ENCODE measurements at places on chromosomes 11 and 22.

- peak; percentile 29 for DNase-seq
Observed at GRCh38 chr11:72815110-72815618, 953 bp downstream of the ATG16L2 start.

GRCh38 chr11:103862802-103863174 is 173.7 kb upstream of the DDI1 start:
- DNase-seq, result no peak

DNA sequence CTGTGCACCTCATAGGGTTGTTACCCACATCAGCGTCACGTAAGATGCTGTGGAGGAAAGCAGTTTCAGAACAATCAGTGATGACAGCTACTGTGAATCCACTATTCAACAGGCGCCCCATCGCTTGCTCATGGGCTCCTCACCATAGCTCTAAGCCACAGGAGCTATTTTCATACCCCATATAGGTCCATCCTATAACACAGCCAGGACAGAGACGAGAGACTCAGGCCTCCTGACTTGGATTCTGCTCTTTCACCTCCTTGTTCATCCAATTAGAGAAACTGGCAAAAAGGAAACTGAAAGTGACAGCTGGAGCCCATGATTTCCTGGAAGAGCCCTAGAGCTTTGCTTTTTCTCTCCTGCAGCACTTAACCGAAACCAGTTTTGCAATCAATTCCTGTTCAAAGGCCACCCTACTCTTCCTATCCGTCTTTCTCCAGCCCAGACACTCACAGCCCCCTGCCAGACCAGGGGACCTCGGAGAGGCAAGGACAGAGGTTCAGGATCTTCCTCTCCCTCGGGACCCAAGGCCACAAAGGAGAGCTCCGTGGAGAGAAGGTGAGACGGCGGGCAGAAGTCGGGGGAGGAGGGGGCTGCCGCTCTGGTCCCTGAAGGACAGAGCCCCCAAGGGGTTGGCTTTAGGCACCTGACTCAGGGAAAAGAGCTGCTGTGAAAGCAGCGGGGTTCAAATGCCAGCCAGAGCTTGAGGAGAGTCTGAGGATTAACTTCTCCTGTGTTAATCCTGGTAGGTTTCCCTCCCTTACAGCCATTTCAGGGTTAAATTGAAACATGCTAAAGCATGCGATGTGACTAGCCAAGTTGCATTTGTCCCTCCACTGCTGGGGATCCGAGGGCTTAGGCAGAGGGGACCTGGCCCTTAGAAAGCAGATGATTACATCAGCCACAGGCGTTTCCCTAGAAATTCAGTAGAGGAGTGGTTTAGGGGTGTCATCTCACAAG is at the start of gene APOL6:
Gene APOL6 (plus strand): TSS at position 381 of the 960 bp plus-strand sequence. CDS start 7,980 bp downstream, outside the sequence.
- DNase-seq, result peak; percentile 55

- peak; percentile 43 for DNase-seq
Observed at GRCh38 chr22:28600546-28601143, 79.0 kb downstream of the TTC28 start.

DNA sequence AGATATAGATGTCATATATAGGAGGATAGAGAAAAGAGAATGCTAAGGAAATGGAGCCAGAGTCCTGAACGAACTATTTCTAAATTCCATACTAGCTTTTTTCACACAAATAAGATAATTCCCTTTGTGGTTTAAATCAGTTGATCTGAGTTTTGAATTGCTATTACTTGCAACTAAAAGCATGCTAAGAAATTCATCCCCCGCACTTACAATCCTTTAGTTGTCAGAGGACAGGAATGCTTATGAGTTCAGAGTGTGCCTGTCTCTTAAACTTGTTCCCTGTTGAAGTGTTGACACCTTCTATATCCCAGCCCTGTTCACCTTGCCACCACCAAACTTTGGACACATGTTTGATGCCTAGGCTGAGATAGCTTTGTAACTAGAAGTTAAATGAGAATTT is 406.2 kb downstream of the METTL15 start:
- peak; percentile 71 for DNase-seq

- no peak for DNase-seq
Observed at GRCh38 chr11:96136613-96137298, 206.2 kb downstream of the MAML2 start.

DNA sequence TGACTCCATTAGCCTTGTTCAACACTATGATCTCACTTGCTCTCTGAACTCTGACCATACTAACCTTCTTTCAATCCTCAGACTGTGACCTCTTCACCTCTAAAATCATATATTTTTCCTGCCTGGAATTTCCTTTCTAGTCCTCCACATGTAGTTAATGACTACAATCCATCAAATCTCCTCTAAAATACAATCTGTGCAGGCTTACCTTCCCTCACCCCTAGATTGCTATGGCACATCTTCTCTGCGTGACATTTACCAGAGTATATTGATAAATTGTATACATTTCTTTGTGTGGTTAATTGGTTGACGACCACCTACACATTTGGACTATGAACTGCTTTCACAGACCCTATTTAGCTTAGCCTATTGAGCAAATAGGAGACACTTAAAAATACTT is 1330.2 kb upstream of the TENM4 start:
- no peak for DNase-seq

DNA sequence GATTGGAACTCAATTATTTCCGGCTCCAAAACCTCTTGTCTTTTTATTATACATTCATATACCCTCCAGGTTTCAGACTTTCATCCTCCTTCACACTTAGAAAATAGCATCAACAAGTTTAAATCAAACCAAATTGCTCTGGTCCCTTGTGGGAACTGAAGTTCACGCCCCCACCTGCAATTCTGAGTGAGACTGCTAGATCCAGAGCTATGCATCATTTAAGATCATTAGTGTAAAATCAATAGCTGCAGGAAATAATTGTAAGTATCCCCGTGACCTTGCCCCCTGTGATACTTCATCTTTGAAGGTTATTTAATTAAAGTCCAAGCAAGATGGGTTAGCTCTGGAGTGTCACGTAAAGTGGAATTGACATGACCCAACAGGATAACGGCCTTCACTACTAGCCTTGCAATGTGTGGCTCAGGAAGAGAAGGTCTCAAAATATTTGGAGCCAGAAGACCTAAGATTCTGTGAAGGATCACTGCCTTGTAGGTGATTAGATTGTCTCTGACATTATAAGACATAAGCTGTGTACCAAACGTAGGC is 742.2 kb upstream of the LRRC4C start:
- DNase-seq, result no peak

- DNase-seq, result peak; percentile 87
Observed at GRCh38 chr11:8709002-8709672, 26.5 kb downstream of the RPL27A start.

DNA sequence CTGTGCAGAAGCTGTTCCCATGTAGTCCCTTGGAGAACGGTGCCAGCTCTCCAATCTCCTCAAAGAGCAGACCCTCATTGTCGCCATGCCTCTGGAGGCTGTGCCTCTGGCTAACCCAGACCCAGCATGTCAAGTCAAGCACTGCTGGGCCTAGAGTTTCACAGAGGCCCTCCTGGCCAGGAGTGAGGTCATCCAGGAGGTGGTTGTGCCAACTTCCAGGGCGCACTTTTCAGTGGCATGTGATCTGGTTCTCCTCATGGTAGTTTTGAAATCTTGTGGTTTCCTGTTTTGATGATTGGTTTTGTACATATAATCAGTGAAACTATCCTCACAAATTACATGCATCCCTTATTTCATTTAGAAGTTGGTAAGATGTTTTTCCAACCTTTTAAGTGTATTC is 78.9 kb downstream of the PPFIBP2 start:
- DNase-seq, result no peak

GRCh38 chr11:47004595-47005033 is 68.1 kb downstream of the CSTPP1 start:
- DNase-seq, result peak; percentile 98

GRCh38 chr11:124971810-124972209 is 17.8 kb downstream of the CCDC15 start:
- DNase-seq, result no peak

- DNase-seq, result peak; percentile 20
Observed at GRCh38 chr11:131691181-131692041, 321.0 kb downstream of the NTM start.

GRCh38 chr11:8018484-8019313 is 31.6 kb downstream of the EIF3F start:
- DNase-seq, result peak; percentile 65

DNA sequence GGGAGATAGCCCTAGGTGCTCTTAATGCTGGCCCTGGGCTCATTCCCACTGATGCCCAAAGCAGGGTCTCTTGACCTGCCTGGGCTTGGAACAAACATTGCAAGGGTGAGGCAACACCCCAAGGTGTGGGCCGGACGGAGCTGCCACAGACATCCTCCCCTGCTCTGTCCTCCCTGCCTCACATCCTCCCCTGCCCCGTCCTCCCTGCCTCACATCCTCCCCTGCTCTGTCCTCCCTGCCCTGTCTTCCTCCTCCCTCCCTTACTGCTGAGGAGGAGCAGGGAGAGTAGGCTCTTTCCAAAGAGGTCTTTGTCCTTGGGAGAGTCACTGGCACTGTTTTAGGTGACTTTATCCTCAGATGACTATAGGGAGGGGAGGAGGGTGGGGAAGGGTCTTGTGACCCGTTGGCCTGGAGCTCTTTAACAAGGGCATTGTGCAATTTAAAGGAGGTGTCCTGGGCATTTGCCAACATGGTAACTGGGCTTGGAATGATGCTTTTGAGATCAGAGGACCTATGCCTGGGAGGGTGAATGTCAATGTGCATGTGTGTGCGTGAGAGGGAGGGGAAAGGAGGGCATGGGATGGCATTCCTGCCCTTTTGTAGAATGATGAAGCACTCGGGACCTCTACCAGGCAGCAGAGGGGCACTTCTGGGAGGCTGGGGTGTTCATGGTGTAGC is 700 bp downstream of the FAM180B start:
- DNase-seq, result no peak

- no peak for DNase-seq
Observed at GRCh38 chr11:125057693-125058016, 5.5 kb upstream of the SLC37A2 start.

GRCh38 chr22:16988257-16988656 is 19.8 kb downstream of the GAB4 start:
- no peak for DNase-seq

GRCh38 chr11:70194792-70195791 is 8.0 kb upstream of the FADD start:
- no peak for DNase-seq
